ENCODE measurements at places on chromosomes 2 and 18.

GRCh38 chr2:124967325-124967724 lies 942.2 kb downstream of the CNTNAP5 start:
- no peak for DNase-seq

DNA sequence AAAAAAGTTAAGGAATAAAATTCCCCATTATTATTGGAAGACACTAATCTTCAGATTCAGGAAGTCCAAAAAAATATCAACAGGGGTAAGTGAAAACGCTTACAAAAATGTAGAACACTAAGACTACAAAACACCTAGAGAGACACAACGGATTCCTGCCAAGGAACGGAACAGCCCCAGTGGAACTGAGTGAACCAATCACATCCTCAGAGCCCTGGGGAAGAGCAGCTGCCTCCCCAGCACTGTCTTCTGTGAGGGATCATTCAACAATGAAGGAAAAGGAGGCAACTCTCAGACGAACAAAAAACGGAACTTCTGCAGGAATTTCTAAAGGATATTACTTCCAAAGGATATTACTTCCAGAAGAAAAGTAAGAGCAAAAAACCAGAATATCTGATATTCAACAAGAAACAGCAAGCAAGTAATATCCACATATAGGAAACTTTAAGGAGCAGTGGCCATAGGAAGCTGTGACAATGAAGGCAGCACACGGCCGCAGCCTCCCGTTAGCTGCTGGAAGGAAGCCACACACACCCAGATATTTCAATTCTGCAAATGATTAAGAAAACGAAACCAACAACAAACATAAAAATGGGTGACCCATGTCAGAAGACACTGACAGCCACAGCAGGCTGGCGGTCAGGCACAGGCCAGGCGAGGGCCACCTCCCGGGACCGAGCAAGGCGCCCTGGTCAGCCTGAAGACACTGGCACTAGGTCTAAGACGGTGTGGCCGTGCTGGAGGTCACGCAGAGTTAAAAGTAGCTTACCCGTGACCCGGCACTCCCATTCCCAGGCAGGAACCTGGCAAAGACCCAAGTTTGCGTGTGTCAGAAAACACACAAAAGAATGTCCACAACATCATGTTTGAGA lies 81.8 kb downstream of the HDAC4 start:
- DNase-seq = no peak

GRCh38 chr2:234102112-234102511 lies 51.6 kb downstream of the SPP2 start:
- DNase-seq = no peak

DNA sequence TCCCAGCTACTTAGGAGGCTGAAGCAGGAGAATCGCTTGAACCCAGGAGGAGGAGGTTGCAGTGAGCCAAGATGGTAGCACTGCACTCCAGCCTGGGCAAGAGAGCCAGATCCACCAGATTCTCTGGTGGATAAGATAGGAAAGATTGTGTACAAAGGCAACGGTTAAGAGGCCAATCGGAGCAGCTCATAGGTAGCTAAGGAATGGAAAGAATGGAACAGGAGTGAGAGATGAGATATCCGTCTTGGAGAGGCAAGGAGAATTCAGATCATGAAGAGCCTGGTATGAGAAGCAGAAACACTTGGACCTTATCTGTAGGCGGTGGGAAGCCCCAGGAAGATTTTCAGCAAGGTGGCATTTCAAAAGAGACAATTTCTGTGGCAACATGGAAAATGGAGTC lies 27.1 kb downstream of the TTR start:
- DNase-seq = no peak

DNA sequence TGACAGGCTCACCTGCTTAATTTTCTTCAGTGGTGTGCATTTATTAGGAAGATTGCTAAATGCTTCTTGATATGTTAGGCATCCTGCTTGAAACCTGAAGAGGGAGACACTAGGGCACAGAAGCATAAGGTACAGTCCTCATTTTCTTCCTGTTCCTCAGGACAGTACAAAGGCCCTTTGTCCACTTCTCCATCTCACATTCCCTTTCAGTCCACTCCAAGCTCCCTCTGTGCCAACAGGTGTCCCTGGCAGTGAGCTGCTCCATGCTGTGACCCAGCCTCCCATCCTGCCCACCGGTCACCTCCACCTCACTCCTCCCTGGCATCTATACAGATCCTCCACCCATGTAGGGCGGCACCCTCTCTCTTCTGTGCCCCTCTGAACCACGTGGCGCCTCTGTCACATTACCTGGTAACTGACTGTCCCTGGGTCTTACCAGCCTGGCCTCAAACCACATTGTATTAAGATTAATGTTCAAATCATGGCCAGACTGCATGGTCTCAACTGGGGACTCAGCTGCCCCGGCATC lies 162.8 kb downstream of the VAPA start:
- DNase-seq = no peak

DNA sequence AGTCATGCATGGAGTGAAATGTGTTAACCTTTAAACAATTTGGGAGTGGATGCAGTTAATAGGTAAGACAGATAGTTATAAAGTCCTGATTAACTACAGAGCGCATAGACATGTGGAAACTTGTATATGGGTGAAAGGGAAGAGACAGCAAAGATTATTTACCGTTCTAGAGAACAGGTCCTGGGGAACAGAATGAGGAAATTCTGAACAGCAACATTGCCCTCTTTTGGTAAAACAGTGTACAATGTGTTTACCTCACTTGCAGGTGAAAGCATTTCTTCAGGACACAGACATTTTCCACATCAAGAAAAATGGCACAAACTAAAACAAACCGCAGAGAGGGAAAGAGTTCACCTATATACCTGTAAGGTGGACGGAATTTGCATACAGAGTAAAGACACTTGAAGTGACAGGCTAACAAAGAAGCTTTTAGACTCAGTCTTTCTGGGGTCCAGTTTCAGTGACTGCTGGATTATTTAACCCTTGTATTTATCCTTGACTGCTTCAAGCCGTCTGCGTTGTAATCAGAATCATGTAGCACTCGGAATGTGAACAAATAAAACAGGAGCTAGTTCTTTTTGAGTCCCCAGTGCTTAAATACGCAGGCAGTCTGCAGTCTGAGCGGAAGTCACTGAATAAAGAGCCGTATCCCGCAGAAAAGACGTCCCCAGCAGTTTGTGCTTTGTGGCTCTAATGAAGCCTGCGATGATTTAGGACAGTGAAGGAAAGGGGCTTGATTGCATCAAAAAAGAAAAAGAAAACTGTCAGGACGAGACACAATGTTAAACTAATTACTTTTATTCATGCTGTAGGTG lies 364.8 kb upstream of the GALNT5 start:
- no peak for DNase-seq

- no peak for DNase-seq
These were observed 44.6 kb downstream of the SCN7A start for GRCh38 chr2:166449439-166449838.

DNA sequence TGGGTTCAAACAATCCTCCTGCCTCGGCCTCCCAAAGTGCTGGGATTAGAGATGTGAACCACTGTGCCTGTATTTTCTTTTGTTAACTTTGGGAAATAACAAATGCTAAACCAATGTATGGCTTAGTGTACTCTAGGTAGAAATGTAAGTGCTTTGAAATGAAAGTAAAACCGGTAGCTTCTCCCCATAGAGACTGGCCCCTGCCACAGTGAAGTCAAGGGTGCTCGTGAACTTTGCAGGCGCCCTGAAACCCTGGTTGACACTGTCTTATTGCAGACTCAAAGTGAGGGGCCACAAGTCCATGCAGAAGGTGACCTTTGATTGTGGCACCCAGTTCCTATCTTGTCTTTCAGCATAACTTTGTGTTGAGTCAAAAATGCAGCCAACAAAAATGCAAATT lies 24.2 kb upstream of the MTCL1 start:
- no peak for DNase-seq

DNA sequence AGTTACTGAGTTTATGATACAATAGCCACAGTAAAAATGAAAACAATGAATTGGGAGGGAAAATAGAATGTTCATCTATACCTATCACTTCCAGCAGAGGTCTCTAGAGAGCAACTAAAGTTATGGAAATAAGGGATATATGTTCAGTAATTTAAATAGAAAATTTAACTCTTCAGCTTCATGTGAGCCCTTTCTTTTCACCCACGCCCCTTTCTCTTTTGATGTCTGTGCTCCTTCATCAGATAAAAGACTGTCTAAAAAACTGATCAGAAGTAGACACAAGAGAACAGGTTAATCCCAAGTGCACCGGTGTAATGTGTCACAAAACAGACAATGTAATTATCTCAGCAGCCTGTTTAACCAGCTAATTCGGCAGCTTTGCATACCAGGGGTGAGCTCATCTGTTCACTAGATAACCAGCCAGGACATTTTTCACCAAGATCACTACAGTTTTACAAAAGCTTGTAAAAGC lies 238.5 kb upstream of the ERBB4 start:
- no peak for DNase-seq

- DNase-seq = no peak
These were observed 50.4 kb downstream of the CYP26B1 start for GRCh38 chr2:72097276-72097675.

- no peak for DNase-seq
These were observed 72.0 kb upstream of the NEUROD1 start for GRCh38 chr2:181752301-181752700.

GRCh38 chr18:75343389-75343788 lies 84.1 kb downstream of the SMIM21 start:
- no peak for DNase-seq

GRCh38 chr2:101295895-101296294 lies 12.6 kb downstream of the RNF149 start:
- DNase-seq = no peak

DNA sequence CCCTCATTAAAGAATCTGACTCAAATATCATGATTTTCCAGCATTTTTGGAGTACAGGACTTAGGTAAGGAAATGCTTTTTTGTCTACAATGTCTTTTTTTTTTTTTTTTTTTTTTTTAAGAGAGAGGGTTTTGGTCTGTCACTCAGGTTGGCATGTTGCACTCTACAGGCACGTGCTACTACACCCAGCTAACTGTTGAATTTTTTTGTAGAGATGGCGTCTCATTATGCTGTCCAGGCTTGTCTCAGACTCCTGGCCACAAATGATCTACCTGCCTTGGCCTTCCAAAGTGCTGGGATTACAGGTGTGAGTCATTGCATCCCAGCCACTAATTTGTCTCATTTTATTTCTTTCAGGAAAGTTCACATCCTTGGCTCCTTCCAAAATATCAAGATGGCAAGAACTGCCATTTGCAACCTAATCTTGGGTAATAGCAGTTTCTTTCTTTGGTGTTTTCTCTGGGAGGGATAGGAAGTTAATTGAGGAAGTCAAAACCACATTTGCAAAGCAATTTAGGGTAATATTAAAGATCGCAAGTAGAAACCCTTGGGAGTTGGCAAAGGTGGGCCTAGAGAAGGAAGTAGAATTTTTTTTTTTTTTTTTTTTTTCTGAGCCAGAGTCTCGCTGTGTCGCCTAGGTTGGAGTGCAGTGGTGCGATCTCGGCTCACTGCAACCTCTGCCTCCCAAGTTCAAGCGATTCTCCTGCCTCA lies 15.5 kb downstream of the PNO1 start:
- no peak for DNase-seq

- DNase-seq = no peak
These were observed 71.0 kb downstream of the NGEF start for GRCh38 chr2:232941912-232942594.

DNA sequence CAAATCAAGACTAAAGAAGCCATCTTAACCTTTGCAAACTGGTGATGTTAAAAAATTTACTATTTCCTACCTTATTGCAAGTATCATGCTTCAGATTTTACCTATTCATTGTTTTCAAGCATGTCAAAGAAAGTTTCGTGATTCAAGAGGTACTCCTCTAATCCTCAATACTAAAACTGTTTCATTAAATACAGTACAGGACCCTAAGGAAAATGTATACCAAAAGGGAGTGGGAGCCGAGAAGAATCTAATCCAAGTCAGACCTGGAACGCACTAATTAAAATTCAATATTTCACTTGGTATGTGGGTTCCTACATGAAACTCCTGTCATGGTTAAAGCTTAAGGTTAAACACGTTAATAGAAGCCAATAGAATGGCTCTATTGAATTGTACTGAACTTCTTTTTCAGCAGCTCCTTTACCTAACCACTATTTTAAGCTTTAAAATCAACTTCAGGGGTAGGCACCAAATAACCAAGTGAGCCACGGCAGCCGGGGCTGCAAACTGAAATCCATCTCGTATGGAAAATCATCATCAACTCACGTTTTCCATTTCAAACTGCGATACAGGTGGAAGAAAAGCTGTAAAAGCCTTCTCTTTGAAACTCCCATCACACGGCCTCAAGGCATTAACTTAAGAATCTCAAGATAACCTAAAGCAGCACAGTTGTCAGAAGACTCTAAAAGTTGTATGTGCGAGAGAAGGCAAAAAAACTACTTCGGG lies 188.8 kb downstream of the ZEB2 start:
- DNase-seq = peak; percentile 7

DNA sequence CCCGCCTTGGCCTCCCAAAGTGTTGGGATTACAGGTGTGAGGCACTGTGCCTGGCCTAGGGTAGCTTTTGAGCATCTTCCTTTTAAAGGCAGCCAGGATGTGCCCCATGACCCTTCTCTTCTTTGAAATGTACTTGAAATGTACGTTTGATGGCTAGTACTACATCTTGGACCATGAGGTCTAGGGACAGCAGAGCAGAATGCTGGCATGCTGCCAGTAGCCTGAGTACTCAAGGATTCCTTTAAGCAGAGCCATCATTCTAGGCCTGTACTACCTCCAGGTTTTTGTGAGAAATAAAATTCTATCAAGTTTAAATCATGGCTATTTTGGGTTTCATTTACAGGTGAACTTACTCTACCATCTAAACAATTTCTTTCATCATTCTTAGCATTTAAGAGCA lies 2.9 kb upstream of the EML6 start:
- DNase-seq = no peak

DNA sequence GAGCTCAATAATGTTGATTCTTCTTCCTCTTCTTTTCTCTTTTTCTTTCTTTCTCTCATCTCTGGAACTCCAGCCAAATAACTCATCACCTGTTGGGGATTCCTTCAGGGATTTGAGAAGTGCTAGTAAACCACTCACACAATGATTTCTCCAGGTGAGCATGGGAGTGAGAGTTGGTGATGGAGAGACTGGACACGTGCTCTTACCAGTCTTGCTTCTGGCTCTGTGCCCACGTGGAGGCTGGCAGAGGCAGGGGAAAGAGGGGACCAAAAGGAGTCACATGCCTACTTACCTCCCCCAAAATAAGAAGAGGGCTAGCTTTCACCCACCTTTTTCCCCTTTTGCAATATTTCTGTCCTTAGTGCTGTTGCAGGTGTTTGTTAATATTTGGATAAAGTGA lies 28.6 kb upstream of the CCDC85A start:
- no peak for DNase-seq

DNA sequence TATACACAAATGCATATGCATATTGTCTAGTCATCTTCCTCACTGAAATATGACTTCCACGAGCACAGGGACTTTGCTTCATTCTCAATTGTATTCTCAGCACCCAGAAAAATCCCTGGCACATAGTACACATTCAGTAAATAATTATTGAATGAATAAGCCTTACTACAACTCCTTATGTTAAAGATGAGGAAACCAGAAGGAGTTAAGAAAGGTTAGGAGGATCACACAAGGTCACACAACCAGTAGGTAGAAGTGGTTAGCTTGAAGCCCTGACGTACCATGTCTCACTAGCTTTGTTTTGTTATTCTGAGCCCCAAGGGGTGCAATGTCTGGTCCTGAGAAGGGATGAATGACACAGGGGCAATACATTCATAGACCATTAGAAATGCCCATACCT lies 220.9 kb upstream of the PID1 start:
- DNase-seq = no peak

- DNase-seq = no peak
These were observed 151.7 kb downstream of the ARHGAP28 start for GRCh38 chr18:6881034-6881820.
